Memory B cell (primary cell): ENCODE measurements at places on chromosomes 2 and 18.

DNA sequence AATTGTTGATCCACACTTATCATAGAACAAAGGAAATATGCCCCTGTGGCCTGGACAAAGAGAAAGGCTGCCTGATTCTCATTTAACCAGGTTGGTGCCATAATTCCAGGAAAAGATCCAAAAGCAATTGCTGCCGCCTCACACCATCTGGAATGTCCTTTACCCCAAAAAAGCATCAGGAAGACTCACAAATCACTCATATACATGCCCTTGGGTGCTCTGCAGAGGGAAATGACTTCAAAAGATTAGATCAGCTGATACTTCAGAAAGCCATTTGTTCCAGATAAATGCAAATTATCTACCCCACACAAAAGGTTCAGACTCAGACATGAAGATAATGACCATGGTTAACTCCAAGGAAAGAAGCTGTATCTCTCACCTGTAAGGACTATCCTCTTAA lies 285.8 kb downstream of the C1D start:
- no peaks in the 10 kb centered on the region for H3K36me3 ChIP-seq
- peaks cover 10% of the 10 kb centered on the region for H3K27me3 ChIP-seq
- H3K4me3 ChIP-seq: no peak overlapping the region

DNA sequence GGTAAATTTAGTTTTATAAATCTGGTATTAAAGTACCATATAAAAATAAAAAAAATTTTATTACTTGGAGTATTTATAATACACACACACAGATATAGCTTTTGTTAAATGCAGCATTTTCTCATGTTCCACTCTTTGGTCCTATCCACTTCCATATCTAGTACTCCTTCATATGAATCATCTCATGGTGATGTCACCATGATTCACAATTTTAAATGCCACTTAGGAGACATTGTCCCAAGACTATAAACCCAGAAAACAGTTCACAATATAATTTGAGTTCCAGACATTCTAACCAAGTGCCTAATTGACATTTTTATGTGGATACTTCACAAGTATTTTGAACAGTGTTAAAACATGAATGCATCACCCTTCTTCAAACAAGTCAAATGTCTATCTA lies 1398.3 kb downstream of the DSC3 start:
- H3K4me1 ChIP-seq: no peaks in the 10 kb centered on the region
- H3K27me3 ChIP-seq: no peaks in the 10 kb centered on the region
- DNase-seq: no peak

- peaks cover 7% of the 10 kb centered on the region for H3K36me3 ChIP-seq
- no peaks in the 10 kb centered on the region for H3K27me3 ChIP-seq
- no peak for DNase-seq
- H3K4me3 ChIP-seq: peak overlapping the region; percentile 90
- peaks cover 41% of the 10 kb centered on the region for H3K4me1 ChIP-seq
Measured at GRCh38 chr18:79400591-79401381, 5.1 kb downstream of the NFATC1 start.

GRCh38 chr2:187912950-187913349 lies 358.7 kb upstream of the TFPI start:
- H3K4me1 ChIP-seq: no peaks in the 10 kb centered on the region
- H3K4me3 ChIP-seq: no peak overlapping the region
- H3K36me3 ChIP-seq: no peaks in the 10 kb centered on the region
- no peak overlapping the region for H3K27ac ChIP-seq

DNA sequence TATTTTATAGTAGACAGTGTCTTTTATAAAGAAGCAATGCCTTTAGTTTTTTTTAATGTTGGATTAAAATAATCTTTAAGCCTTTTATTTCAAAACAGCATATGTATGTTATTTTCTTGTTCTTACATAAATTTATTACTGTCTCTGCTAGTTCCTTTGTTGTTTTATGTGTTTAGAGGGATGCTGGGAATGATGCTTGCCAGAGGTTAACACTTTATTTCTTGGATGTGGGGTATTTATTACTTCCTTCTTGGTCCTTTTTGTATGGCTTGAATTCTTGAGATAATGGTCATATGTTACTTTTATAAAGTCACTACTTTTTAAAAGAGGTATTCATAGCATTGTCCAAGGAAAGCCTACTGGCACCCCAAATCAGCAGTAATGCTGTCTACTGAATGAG lies 63.1 kb downstream of the ANKRD12 start:
- H3K4me1 ChIP-seq: peaks cover 3% of the 10 kb centered on the region
- peak overlapping the region; percentile 59 for H3K27ac ChIP-seq
- H3K27me3 ChIP-seq: no peaks in the 10 kb centered on the region

DNA sequence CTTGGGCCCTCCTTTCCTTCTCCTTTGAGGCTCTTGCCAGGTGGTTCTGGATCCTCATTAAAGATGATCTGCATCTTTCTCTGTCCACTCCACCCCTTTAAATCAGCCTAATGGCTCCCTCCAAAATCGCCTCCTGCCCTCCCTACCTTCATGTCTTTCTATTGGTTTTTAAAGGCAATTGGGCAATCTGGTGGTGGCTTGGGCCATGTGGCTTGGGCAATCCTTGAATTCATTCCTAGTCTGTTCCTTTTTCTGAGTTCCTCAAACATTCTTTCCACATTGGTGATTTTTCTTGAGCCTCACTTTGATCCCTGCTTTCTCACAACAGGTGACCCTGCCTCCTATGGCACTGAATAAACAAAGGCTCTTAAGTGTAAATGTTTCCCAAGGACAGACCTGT lies 266.2 kb upstream of the REV1 start:
- no peak for DNase-seq
- H3K4me1 ChIP-seq: peaks cover 5% of the 10 kb centered on the region
- no peak overlapping the region for H3K27ac ChIP-seq
- peaks cover 16% of the 10 kb centered on the region for H3K36me3 ChIP-seq

DNA sequence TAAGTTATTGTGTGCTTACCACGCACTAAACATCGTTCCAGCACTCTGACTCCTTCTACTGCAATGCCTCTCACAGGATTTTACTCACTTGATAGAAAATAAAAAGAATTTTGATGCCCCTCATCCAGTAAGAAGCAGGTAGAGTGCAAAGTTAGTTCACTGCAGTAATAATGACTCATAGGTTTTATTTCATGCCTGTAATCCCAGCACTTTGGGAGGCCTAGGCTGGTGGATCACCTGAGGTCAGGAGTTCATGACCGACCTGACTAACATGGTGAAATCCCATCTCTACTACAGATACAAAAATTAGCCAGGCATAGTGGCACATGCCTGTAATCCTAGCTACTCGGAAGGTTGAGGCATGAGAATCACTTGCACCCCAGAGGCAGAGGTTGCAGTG lies 190.6 kb downstream of the RAD51AP2 start:
- no peaks in the 10 kb centered on the region for H3K36me3 ChIP-seq
- no peak overlapping the region for H3K4me3 ChIP-seq
- no peaks in the 10 kb centered on the region for H3K4me1 ChIP-seq
- no peak for DNase-seq
- H3K27ac ChIP-seq: no peak overlapping the region
- peaks cover 6% of the 10 kb centered on the region for H3K27me3 ChIP-seq

DNA sequence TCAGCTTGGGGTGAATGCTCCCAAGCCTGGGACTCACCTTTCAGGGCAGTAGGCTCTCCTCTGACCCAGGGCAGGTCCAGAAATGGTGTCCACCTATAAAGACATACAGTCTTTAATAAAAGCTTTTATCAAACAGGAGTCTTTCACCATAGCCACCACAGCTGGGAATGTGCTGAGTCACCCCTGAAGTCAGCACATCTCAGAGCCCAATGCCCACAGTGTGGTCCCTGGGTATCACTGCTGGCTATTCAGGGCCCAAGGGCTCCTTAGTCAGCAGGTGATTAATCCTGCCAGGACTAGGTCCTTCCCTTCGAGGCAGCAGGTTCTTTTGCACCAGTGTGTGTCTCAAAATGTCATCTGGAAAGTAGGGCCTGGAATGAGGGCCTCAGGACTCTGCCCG lies 181.9 kb downstream of the MEMO1 start:
- H3K27me3 ChIP-seq: peaks cover 7% of the 10 kb centered on the region
- H3K4me1 ChIP-seq: no peaks in the 10 kb centered on the region
- H3K36me3 ChIP-seq: peaks cover 3% of the 10 kb centered on the region

DNA sequence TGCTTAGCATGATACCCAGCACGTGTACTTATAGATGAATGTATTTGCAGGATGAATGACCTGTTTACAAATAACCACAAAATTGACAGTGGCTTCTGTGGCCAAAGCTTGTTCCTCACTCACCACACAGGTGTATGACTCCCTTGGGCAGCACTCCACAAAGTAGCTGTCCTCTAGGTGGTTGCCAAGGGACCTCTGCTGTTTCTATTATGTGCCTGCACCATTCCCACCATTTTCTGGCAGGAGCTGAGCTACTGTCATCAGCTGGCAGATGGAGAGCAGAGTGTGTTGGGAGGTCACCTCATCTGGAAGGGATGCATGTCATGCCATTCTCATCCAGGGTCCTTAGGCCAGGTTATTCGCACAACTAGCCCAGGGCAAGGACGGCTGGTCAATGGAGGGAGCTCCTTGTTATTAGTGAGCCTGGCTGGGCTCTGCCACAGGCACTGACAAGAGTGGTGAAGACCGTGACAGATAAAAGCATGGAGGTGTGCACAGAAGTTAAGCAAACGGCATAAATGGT lies 37.1 kb upstream of the TRIB2 start:
- no peak overlapping the region for H3K4me3 ChIP-seq
- H3K27me3 ChIP-seq: peaks cover 13% of the 10 kb centered on the region
- no peak for DNase-seq
- peaks cover 5% of the 10 kb centered on the region for H3K36me3 ChIP-seq

GRCh38 chr2:1774929-1775328 lies 30.6 kb upstream of the PXDN start:
- DNase-seq: no peak
- H3K4me3 ChIP-seq: no peak overlapping the region
- H3K27ac ChIP-seq: no peak overlapping the region

DNA sequence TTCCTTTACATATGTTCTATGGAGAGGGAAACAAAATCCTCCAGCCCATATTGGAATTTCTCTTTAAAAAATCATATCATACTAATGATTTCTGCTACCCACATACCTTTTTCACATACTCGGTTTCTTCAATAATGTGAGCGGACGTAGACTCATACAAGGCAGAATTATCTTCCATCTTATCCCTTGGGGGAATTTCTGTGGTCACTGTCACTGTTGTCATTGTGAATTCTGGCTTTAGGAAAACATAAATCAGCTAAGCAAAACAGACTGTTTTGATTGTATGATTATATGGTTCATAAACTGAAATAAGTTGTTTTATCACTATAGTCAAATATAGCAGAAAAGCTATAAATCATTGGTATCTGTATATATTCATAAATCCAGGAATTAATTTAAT lies 16.7 kb downstream of the CCDC68 start:
- H3K4me1 ChIP-seq: peaks cover 9% of the 10 kb centered on the region
- no peak for DNase-seq
- no peaks in the 10 kb centered on the region for H3K36me3 ChIP-seq
- H3K4me3 ChIP-seq: no peak overlapping the region
- no peaks in the 10 kb centered on the region for H3K27me3 ChIP-seq

DNA sequence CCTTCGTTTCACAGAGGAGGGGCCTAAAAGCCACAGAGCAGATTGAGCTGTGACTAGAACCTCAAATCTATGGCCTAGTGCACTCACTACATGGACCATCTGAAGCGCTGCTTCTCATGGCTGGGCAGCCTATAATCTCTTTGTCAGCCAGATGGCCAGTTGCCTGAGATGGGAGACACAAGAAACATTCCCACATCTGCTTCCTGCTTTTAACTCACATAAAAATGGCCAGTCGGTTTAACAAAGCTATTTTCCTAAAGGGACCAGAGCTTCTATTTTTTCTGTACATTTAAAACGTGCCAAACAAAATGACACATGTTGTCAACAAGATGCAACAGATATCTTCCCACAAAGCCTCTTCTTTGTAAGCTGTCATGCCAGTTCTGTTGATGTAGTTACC lies 173.8 kb downstream of the GFPT1 start:
- H3K4me3 ChIP-seq: no peak overlapping the region
- no peaks in the 10 kb centered on the region for H3K36me3 ChIP-seq
- no peak overlapping the region for H3K27ac ChIP-seq
- H3K4me1 ChIP-seq: no peaks in the 10 kb centered on the region
- H3K27me3 ChIP-seq: peaks cover 3% of the 10 kb centered on the region
- DNase-seq: no peak

- peaks cover 17% of the 10 kb centered on the region for H3K27me3 ChIP-seq
- H3K36me3 ChIP-seq: no peaks in the 10 kb centered on the region
- DNase-seq: no peak
- H3K27ac ChIP-seq: no peak overlapping the region
Measured at GRCh38 chr18:463827-464541, 36.5 kb downstream of the COLEC12 start.

DNA sequence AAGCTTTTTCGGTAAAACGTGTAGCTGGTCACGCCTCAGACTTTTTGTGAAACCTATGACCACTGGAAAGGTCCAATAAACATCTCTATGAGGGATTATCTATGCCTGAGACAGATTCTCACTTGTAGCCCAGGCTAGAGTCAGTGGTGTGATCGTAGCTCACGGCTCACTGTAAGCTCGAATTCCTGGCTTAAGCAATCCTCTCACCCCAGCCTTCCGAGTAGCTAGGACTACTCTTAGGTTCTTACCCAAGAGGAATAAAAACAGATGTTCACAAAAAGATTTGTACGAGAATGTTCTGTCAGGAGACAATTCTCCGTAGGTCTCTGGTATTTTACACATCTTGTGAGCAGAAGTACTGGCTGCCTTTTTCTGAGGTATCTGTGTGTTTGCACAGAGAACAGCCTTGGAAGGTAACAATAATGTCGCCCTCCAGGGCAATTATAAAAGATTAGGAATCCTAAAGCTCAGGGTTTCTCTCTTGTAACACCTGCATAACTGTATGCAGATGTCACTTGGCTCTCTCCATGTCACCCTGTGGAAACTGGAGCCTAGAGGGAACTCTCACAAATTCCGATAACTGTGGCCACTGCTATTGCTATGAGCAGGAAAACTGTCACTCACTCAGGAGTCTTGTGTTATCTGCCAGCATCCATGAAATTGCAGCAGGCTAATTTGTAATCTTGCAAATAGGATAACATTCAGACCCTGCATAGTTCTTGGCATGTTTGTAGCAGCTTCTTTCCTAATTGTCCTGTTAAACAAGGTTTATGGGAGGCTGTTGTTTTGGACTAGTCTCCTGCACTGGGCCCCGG lies 25.5 kb upstream of the RALBP1 start:
- no peak for DNase-seq
- H3K36me3 ChIP-seq: no peaks in the 10 kb centered on the region
- H3K4me3 ChIP-seq: no peak overlapping the region
- no peaks in the 10 kb centered on the region for H3K4me1 ChIP-seq

- no peak within 1 kb of the TSS for H3K27ac ChIP-seq
- H3K4me1 ChIP-seq: peaks cover 14% of the 10 kb centered on the region
- no peaks in the 10 kb centered on the region for H3K36me3 ChIP-seq
- peak within 1 kb of the TSS; percentile 49 for H3K4me3 ChIP-seq
- peak; percentile 45 for DNase-seq
Measured at GRCh38 chr2:98346311-98347236, at the start of gene CNGA3. Gene CNGA3 (plus strand): TSS chr2:98346456. CDS start chr2:98369976, 23,520 bp downstream.

GRCh38 chr2:226711606-226712296 lies 87.9 kb downstream of the IRS1 start:
- H3K27ac ChIP-seq: no peak overlapping the region
- H3K27me3 ChIP-seq: peaks cover 8% of the 10 kb centered on the region
- peaks cover 5% of the 10 kb centered on the region for H3K4me1 ChIP-seq
- H3K4me3 ChIP-seq: no peak overlapping the region

- no peak overlapping the region for H3K4me3 ChIP-seq
- H3K27ac ChIP-seq: no peak overlapping the region
- no peaks in the 10 kb centered on the region for H3K36me3 ChIP-seq
Measured at GRCh38 chr2:215904101-215904500, 109.2 kb downstream of the MREG start.

GRCh38 chr2:138267161-138267901 lies 234.2 kb upstream of the SPOPL start:
- no peak overlapping the region for H3K4me3 ChIP-seq
- DNase-seq: no peak
- H3K4me1 ChIP-seq: no peaks in the 10 kb centered on the region
- H3K27ac ChIP-seq: no peak overlapping the region
- H3K36me3 ChIP-seq: no peaks in the 10 kb centered on the region
